Aorta (tissue), 5 donors: ENCODE measurements at places on chromosomes 16 and 17. TPM values are rescaled to one million over a fixed set of nuclear protein-coding genes. Genes with fewer than 3 reads are reported as not detected.

The ZG16B gene
- total RNA-seq = 0.48 TPM

The ZACN gene
- not detected for total RNA-seq

The CCNF gene
- total RNA-seq = 0.91 TPM

The SLFN12L gene
- total RNA-seq = 6.3 TPM

The MAPK8IP3 gene
- 69.0 TPM for total RNA-seq

The LASP1 gene
- total RNA-seq = 136 TPM

The CDH3 gene
- 0.97 TPM for total RNA-seq

The PRAC2 gene
- not detected for total RNA-seq

The TERB1 gene
- total RNA-seq = not detected

The SULT1A2 gene
- total RNA-seq = 1.8 TPM

The TMEM235 gene
- not detected for total RNA-seq

The GNAO1 gene
- total RNA-seq = 6.9 TPM

The MYO15B gene
- total RNA-seq = 279 TPM

The PRAC1 gene
- total RNA-seq = not detected

The TBC1D3 gene
- not detected for total RNA-seq

The EPX gene
- not detected for total RNA-seq

The AOC2 gene
- total RNA-seq = 1.8 TPM

The EPN3 gene
- not detected for total RNA-seq

The GLG1 gene
- 150 TPM for total RNA-seq

The CFAP119 gene
- total RNA-seq = 0.52 TPM

The TMEM186 gene
- 7.0 TPM for total RNA-seq

The HEATR9 gene
- not detected for total RNA-seq

The PRSS21 gene
- total RNA-seq = not detected

The KRTAP9-2 gene
- not detected for total RNA-seq

The ASPHD1 gene
- 0.39 TPM for total RNA-seq

The DYNC1LI2 gene
- total RNA-seq = 166 TPM

The GOT2 gene
- total RNA-seq = 31.9 TPM

The PROCA1 gene
- 6.6 TPM for total RNA-seq

The KCNAB3 gene
- total RNA-seq = 1.9 TPM

The EPOP gene
- 1.3 TPM for total RNA-seq

The CA5A gene
- not detected for total RNA-seq

The SCGB1C2 gene
- not detected for total RNA-seq

The KRTAP2-1 gene
- total RNA-seq = not detected

The RHBDF1 gene
- 79.2 TPM for total RNA-seq

The CNTD1 gene
- 0.81 TPM for total RNA-seq

The TMEM220 gene
- 17.4 TPM for total RNA-seq
